ENCODE measurements at places on chromosomes 11 and 22. TPM values are rescaled to one million over a fixed set of nuclear protein-coding genes. Genes with fewer than 3 reads are reported as not detected.

The TUBA8 gene
- 0.95 TPM for total RNA-seq

The MS4A15 gene
- total RNA-seq = not detected

The MS4A6E gene
- total RNA-seq = not detected

The SLC22A8 gene
- total RNA-seq = not detected

The SCO2 gene
- 6.4 TPM for total RNA-seq

The RIMBP3C gene
- 0.13 TPM for total RNA-seq

The SMTNL1 gene
- total RNA-seq = not detected

The OR2AG1 gene
- total RNA-seq = not detected

The OR5B21 gene
- total RNA-seq = not detected

The EMSY gene
- total RNA-seq = 9.8 TPM

The KDM4D gene
- total RNA-seq = 0.29 TPM

The LRP4 gene
- 7.1 TPM for total RNA-seq

The GRAP2 gene
- total RNA-seq = not detected

The VSTM5 gene
- not detected for total RNA-seq

The MFRP gene
- not detected for total RNA-seq

The NLRP14 gene
- not detected for total RNA-seq

The TPST2 gene
- total RNA-seq = 10.4 TPM

The GSTT2B gene
- total RNA-seq = 0.22 TPM

The PLCB3 gene
- 19.6 TPM for total RNA-seq
